ENCODE measurements at places on chromosomes 11 and 22.

GRCh38 chr22:37641561-37641949 is 2.1 kb downstream of the SH3BP1 start:
- no peak for DNase-seq

DNA sequence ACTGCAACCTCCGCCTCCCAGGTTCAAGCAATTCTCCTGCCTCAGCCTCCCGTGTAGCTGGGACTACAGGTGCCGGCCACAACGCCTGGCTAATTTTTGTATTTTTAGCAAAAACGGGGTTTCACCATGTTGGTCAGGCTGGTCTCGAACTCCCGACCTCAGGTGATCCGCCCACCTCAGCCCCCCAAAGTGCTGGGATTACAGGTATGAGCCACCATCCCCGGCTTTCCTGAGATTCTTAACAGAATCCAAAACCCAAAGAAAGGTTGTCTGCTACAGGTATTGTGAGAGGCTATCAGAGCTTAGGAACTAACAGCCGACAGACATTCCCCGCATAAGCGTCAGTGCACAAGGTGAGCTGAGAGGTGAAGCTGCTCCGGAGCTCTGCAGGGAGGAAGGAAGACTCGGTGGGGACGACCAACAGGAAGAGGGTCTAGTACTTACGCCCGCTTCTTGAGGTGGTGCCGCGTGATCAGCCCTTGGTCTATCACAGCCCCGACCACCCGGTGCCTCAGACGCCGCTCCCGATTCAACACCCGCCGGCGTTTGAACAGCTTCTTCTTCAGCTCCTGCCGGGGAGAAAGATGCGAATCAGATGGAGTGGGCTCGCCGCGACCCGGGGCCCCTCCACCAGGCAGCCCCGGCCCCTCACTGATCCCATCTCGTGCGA is 470 bp downstream of the C11orf98 start:
- DNase-seq: no peak

GRCh38 chr22:47390026-47390970 is 627.8 kb downstream of the TBC1D22A start:
- no peak for DNase-seq

DNA sequence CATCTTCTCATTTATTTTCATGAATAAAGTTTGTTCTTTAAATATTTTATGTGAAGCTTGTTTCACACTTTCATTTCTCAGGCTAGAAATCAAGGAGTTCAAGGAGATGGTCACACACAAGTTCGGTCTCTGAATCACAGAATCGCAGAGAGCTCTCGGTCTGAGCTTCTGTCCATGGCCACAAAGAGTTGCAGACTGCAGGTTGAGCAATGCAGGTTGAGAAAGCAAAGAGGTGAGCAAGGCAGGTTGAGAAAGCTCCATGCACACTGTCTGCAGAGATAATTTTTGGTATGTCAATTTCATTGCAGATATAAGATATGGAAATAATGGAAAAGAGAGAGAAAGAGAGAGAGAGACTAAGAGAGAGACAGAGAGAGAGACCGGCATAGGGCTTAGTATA is 32.9 kb upstream of the VWA5A start:
- no peak for DNase-seq

All from activated CD4-positive, alpha-beta T cell treated with anti-CD3 and anti-CD28 coated beads, Interleukin-2, amount 50 U/mL, for 24 hours (primary cell).